ENCODE measurements at places on chromosomes 3 and 15.

DNA sequence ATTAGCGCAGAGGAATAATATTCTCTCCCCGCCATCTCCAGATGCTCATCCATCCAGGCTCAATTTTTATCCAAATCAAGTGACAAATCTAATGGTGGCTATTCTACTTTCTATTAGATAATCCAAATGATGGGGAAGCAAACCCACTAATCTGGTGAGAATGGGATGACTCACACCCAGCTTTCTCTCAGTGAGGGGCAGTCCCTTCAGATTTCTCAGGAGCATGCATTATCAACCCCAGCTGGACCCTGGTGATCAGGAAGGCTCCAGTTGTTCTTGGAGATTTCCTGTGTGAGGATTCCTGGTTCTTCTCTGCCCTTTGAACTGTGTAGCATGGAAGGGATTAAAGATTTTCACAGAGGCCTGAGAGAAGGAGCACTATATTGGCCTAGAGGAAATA is 358.0 kb downstream of the WDR72 start:
- DNase-seq, result no peak

DNA sequence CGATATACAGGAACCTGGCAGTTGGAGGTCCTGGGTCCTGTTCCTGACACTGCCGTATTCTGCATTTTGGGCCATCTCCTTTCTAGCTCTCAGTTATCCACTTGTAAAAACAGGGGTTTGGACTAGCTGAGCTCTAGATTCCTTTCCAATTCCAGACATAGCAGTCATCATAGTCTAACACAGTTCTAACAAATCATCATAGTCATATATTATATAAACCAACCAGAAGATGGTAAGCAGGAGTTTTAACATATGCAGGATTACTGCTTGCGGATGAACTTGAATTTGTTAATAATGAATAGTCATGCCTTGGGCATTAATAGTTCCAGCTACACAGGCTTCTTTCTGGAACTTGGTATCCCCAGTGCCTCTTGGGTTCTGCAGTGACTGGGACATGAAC is 26.6 kb downstream of the MASP1 start:
- DNase-seq, result no peak

DNA sequence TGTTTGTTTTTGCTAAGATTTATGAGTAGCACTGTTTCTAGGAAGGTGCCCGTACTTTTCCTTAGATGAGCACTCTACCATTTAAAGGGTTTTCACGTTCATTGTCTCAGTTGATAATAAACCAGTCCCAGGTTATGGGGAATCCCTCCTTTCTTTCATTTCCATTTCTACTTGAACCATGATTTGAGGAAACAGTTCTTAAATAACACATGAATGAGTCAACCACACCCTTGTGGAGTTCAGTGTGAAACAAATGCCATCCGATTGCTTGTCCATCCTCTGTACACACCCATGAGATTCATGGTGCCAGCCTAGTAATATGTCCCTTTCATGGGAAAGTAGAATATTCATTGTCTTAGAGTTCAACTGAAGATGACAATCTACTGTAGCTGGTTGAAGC is 23.1 kb downstream of the CMTM8 start:
- no peak for DNase-seq

DNA sequence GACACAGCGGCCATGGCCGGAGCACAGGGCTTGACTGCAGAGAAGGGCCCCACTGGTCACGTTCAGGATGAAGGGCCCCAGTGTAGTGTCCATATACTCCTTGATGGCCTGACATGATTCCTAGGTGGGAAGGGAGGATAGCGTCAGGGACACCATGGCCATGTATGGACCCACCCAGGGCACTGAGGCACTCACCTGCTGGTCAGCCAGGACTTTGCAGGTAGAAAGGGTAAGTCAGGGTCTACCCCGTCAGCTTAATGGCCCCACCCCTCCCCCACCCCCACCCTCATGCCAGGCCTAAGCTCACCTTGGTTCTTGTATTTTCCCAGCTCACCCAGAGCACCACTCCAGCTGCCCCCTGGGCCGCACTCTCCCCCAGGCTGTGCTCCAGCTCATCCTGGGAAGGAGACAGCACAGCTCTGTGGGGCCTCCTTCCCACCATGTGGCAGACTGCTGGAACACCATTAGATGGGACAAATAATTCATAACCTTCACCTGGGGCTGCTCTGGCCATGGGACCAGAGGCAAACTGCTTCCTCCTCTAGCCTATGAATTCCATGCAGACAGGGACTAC is 1.6 kb upstream of the HYAL3 start:
- DNase-seq, result no peak

- no peak for DNase-seq
Observed at GRCh38 chr3:150681057-150681456, 22.7 kb downstream of the ERICH6 start.

DNA sequence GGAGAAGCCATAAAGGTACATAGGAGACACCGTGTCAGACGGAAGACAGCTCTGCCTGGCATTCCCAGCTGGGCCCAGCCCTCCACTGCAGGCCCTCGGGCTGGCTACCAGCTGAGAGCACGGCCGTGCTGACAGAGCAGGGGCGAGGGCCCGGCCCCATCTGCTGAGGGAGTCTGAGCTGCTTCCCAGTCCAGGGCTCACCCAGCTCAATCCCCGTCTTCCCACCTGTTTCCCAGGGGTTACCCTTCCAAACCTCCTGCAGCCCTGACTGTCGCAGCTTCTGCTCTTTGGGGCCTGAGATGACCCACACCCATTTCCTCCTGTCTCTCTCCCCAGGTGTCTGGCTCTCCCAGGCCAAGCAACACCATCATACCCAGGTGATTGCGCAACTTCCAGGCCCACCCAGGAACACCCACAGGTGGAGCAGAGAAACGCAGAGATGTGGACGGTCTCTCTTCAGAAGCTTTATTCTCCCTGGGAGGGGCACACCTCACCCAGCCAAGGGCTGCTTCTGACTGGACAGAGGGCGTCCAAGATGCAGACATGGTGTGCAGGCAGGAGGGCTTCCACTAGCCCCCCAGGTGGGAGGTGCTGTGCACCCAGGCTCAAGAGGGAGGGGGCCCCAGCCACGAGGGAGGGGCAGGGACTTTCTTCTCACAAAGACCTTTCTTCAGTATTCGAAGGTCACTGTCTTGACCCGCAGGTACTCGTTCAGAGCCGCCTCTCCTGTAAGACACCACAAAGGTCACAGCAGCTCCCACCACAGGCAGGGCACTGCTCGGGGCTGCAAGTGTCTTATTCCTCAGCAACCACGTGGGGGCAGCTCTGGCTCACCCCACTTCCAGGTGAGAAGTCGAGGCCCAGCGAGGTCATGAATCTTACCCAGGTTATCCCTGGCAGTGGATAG is 19.4 kb upstream of the SLC41A3 start:
- DNase-seq, result no peak

DNA sequence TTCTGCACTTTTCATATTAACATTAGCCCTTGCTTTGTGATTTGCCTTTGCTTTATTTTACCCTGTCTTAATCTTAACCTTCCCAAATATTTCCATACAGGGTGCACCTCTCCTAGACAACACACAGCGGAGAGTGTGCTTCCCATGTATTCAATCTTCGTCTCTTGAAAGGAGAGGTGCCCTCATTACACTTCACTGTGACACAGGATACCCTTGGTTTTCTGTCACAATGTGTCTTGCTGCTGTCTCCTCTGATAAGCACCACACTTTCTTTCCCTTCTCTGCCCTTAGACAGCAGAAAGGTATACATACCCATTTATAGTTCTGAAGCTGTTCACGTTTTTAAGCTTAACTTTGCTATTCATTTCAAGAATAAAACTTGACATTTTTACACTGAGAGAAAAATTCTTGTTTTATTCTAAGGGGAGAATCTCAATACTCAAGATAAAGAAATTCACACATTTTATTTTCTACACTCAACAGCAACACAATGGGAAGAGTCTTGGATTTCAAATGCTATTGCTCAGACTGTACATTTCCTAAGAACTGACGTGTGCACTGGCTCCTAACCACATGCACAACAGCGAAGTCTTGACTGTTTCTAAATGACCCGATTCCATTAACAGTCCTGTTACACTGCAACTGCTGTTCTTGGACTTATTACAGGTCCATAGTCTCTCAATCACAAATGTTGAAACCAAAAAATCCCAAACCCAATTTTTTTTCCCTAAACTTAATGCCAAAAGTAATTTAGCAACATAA is 21.1 kb downstream of the ZXDC start:
- DNase-seq, result no peak

GRCh38 chr3:104878395-104878794 is 488.3 kb upstream of the ALCAM start:
- no peak for DNase-seq

All from pons (tissue), 1 donor.